Neural crest cell (in vitro differentiated cells): ENCODE measurements at places on chromosomes 1 and 21. TPM values are rescaled to one million over a fixed set of nuclear protein-coding genes. Genes with fewer than 3 reads are reported as not detected.

The SVBP gene
- 46.5 and 47.9 TPM in 2 replicates for total RNA-seq

The RPTN gene
- not detected in 2 replicates for total RNA-seq

The SERINC2 gene
- total RNA-seq: 20.4 and 21.4 TPM in 2 replicates

GRCh38 chr1:66083003-66083402 is 290.3 kb downstream of the PDE4B start:
- H3K36me3 ChIP-seq: no peaks in the 10 kb centered on the region
- H3K27me3 ChIP-seq: peaks cover 4% of the 10 kb centered on the region
- no peak overlapping the region for H3K4me3 ChIP-seq
- peaks cover 5% of the 10 kb centered on the region for H3K4me1 ChIP-seq

GRCh38 chr1:40789661-40790430 is 6.3 kb downstream of the KCNQ4 start:
- DNase-seq: no peak
- H3K27ac ChIP-seq: no peak overlapping the region
- H3K4me1 ChIP-seq: peaks cover 16% of the 10 kb centered on the region
- H3K4me3 ChIP-seq: no peak overlapping the region

GRCh38 chr1:59029411-59030167 is 245.7 kb upstream of the JUN start:
- no peaks in the 10 kb centered on the region for H3K27me3 ChIP-seq
- H3K4me3 ChIP-seq: no peak overlapping the region
- H3K4me1 ChIP-seq: peaks cover under 1% of the 10 kb centered on the region
- H3K36me3 ChIP-seq: no peaks in the 10 kb centered on the region
- no peak for DNase-seq
- H3K27ac ChIP-seq: no peak overlapping the region

- no peak overlapping the region for H3K27ac ChIP-seq
- peaks cover 16% of the 10 kb centered on the region for H3K4me1 ChIP-seq
- DNase-seq: no peak
- no peak overlapping the region for H3K4me3 ChIP-seq
- H3K27me3 ChIP-seq: no peaks in the 10 kb centered on the region
Measured at GRCh38 chr1:41731516-41732030, 187.1 kb downstream of the HIVEP3 start.

GRCh38 chr1:114467491-114467890 is 43.5 kb downstream of the TRIM33 start:
- H3K27me3 ChIP-seq: no peaks in the 10 kb centered on the region
- DNase-seq: no peak
- no peak overlapping the region for H3K27ac ChIP-seq
- peaks cover 3% of the 10 kb centered on the region for H3K36me3 ChIP-seq

DNA sequence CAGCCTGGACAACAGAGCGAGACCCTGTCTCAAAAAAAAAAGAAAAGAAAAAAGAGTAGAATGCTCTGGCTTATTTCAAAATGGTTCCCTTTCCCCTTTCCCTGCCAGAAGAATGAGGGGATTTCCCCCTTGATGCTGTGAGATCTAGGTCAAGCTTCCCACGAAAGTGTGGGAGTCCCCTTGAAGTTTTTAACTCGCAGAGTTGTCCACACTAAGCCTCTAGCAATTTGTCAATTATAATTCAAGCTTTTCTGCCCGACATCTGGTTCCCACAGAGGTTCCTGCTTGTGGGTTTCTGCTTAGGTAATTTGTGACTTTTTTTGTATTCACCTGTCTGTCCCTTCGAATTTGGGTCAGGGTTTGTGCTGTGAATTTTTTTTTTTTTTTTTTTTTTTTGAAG is 62.8 kb downstream of the ZFYVE9 start:
- no peaks in the 10 kb centered on the region for H3K4me1 ChIP-seq
- H3K36me3 ChIP-seq: peaks cover 9% of the 10 kb centered on the region
- no peak overlapping the region for H3K4me3 ChIP-seq
- no peaks in the 10 kb centered on the region for H3K27me3 ChIP-seq
- DNase-seq: no peak

GRCh38 chr1:223534677-223535076 is 130.8 kb downstream of the CAPN8 start:
- no peaks in the 10 kb centered on the region for H3K36me3 ChIP-seq
- H3K27ac ChIP-seq: no peak overlapping the region
- H3K4me3 ChIP-seq: no peak overlapping the region
- no peak for DNase-seq
- no peaks in the 10 kb centered on the region for H3K4me1 ChIP-seq
